AML-193 (cell line): ENCODE measurements at places on chromosomes 7 and 10.

DNA sequence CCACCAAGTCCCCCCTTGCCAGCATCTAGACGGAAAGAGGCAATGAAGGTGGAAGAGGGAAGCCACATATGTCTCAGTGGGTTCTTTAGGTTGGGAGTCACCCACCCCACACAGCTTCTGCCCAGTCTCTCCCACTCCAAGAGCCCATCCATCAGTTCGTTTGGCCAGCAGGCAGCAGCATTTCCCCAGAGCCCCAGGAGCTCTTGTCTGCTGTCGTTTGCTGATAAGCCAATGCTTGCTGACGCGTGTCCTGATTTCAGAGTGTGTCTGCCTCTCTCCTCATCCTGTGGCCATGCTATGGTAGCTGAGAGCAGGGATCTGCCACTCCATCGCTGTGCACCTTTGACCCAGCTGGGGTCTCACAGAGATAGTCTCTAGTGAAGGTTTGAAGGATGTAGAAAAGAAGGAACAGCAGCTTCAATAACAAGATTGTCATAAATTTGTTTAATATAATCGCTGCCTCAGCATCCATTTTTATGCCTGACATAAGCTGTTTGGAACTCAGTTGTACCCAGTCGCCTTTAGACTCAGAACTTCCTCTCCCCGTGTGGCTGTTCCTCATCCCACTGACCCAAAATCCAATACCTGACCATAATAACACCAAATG, 39.4 kb upstream of the GDF10 start:
- DNase-seq = no peak

DNA sequence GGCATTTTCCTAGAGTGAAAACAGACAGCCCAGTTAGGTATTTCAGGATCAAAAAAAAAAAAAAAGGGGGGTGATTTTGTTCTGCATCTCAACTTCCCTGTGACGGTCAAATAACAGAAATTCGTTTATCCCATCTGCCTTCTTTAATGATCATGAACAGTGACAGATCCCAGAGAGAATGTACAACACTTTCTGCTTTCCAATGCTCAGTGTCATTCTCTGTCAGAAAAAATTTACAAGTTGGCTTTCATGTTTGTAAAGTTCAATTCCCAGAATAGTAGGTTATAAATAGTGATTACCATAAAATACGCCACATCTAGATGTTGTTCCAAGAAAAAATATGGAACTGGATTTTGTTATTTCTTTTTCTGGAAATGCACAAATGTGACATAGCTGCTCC, 1013.2 kb upstream of the PHF14 start:
- DNase-seq = no peak

GRCh38 chr10:112721080-112721698, 228.9 kb upstream of the TCF7L2 start:
- DNase-seq = no peak

DNA sequence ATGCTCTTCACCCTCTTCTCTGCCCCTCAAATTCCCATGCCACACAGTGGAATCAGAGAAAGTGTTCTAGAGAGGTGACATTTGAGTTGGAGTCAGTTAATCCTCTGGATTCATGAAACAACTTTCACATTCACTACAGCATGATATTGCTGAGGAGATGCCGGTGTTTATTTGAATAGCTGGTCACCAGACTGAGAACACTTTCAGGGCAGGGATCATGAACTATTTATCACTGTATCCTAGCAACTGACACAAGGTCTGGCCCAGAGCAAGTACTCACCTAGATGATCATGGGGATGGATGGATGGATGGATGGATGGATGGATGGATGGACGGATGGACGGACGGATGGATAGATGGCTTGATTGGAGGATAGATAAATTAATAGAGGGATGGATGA, 116.7 kb upstream of the ZMIZ1 start:
- DNase-seq = no peak

- no peak for DNase-seq
These were observed 76.2 kb downstream of the CDH23 start for GRCh38 chr10:71472912-71473311.

DNA sequence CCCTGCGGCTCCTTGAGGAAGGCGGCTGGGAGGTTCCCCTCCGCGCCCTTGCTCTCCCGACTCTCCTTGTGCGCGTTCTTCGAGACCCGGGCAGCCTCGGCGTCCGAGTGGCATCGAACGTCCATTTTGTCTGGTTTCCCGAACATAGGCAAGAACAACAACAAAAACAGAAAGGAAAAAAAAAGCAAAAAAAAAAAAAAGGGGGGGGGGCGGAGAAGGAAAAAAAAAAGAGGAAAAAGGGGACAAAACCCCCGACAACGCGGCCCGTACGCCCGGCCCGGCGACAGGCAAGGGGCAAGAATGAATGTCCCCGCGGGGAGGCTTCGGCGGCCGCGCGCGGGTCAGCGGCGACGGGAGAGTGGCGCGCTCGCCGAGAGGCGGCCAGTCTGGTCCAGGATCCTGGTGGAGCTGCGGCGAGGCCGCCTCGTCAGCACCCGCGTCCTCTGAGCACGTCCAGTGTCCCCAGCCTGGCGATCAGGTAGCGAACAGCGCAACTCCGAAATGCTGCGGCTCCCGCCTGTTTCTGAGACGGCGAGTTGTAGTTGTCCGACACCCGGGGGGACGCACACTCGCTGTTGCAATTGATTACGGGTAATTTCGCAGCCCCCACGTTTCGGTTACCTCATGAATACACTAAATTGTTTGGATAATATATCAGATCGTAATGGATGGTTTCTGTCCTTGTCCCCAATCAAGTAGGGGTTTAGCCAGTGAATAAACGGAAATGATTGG, at the start of gene VAX1:
TSS of gene VAX1 (minus strand) at position 360 of the 732 bp plus-strand sequence. CDS start at position 146, 214 bp downstream.
- DNase-seq = no peak

DNA sequence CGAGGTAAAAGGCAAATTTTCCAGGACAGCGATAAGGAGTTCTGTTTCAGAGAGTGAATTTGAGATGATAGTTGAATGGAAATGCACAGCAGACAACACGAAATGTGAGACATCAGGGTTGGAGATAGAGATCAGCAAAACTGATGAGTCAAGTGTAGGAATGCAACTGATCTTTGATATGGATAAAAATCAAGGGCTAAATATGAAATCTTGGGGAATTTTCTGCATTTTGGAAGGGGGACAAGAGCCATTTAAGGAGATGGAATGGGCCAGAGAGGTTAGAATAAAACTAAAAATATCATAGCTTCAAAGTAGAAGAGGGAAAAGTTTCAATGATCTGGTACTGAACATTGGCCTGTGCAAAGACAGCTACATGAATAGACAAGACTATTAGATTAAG, 11.5 kb downstream of the CISD1 start:
- no peak for DNase-seq

DNA sequence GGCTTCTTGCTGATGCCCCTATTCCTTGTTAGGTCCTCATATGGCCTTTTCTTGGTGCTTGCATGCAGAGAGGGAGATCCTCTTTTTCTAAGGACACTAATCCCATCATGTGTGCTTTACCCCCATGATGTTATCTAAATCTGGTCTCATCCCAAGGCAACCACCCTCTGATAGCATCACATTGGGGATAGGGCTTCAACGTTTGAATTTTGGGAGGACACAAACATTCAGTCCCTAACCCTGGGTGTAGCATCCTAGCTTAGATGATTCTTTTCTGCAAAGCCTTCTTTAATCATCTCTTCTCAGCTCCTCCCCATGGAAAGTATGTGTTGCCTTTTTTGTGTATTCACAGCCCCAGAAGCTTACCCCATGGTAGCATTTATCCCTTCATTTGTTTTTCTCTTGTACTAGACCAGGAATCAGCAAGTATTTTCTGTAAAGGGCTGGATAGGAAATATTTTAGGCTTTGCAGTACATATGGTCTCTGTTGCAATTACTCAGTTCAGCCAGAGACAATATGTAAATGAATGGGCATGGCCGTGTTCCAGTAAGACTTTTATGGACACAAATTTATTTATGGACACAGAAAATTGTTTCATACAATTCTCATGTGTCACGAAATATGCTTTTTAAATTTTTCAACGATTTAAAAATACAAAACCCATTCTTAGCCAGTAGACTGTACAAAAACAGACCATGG, 101.5 kb upstream of the CSTF2T start:
- DNase-seq = no peak

GRCh38 chr7:50988988-50989387, 206.3 kb upstream of the GRB10 start:
- DNase-seq = no peak

- DNase-seq = no peak
These were observed at the start of gene KCNK18 for GRCh38 chr10:117197189-117197588. KCNK18 (plus strand) TSS chr10:117197489; CDS start chr10:117197489, 0 bp downstream.
